ENCODE measurements at places on chromosomes 5 and 9.

DNA sequence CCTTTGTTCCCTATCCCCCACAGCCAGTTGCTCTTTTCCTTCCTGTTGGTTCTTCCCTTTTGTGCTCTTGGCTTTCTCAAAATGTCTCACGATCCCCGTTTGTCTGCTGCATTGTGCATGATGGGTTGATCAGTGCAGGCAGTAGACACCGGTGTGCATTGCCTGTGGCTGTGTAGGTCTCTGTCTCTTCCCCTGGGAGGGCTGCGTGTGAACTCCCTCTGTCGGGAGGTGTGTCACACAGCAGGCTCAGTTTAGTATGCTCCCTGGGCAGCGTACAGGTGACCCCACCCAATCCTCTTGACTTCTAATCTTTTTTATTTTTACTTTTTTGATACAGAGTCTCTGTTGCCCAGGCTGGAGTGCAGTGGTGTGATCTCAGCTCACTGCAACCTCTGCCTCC is 265.3 kb downstream of the FSTL4 start:
- no peak for DNase-seq

DNA sequence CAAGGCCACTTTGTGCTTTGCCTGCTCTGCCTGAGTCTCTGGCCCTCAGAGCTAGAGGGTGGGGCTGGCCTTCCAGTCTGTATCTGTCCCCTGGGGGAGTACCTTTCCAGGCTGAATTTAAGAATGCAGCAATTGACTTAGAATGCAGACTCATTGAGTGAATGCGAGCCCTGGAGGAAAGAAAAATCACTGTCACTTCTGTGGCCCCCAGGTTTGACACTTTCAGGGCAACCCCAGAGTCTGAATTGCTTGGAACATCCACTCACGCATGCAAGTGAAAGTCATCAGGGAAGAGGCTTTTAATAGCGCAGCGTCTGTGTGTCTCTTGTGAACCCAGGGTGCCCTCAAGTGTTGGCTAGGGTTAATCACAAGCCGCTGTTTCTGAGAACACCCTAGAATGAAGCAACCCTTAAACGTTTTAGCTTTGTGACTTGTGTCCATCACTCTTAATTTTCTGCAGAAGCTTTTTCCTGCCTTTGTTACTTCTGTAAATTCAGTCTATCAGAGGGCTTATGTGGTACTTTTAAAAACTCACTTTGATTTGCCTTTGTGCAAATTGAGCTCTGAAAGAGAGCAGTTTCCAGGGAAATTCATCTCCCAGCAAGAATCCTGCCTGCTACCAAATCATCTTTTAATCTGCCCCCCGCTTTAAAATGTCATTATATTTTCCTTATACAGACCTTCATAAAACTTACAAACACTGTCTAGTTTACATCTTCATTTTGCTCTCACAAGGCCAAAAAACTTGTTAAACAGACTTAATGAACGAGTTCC is 146.8 kb upstream of the IQGAP2 start:
- DNase-seq, result peak; percentile 13

- no peak for DNase-seq
These were observed 971 bp downstream of the TMEM267 start for GRCh38 chr5:43482490-43483297.

DNA sequence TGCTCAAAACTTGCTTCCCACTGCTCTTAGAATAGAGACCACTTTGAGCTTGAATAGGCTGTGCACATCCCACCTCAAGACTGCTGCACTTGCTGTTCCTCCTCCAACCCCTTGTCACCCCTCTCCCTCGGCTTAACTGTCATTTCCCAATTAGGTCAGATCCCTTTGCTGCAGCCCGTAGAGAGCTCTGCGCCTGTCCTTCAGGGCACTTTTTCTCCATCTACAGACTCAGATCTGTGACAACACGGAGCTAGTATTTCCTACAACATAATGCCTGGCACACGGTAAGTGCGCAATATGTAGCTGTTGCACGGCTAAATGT is 485 bp upstream of the HABP4 start:
- DNase-seq, result no peak

GRCh38 chr5:114148253-114148652 is 213.6 kb upstream of the KCNN2 start:
- no peak for DNase-seq

DNA sequence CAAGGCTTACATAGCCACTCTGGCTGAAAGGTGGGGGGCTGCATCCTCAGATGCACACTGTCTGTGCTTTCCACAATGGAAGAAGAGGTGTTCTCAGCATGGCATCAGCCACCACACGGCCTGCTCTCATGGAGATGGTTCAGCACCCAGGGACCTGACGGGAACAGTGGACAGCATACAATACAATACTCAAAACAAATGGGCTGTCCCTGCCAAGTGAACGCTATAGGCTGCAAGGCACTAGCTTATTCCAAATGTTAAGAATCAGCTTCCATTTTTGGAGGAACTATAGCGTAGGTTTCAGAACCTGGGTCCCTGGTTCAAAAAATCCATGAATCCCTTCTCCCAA is 77.2 kb downstream of the ZNF608 start:
- DNase-seq, result no peak

DNA sequence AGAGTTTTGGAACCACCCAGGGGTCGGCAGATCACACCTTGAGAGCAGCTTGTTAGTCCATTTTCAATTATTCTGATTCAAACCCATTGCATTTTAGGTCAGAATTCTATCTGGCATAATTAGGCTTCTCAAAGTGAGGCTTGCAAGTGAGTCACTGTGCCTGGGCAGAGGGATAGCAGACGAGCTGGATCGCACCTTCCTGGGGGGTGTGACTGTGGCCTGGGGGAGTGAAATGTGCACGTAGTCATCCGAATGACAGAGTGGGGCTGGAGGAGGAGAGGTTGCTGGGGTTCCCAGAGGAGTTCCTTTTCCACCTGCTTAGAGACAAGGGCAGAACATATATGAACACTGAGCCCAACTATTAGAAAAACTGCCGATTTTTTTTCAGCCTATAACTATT is 31.7 kb downstream of the SPACA9 start:
- no peak for DNase-seq

DNA sequence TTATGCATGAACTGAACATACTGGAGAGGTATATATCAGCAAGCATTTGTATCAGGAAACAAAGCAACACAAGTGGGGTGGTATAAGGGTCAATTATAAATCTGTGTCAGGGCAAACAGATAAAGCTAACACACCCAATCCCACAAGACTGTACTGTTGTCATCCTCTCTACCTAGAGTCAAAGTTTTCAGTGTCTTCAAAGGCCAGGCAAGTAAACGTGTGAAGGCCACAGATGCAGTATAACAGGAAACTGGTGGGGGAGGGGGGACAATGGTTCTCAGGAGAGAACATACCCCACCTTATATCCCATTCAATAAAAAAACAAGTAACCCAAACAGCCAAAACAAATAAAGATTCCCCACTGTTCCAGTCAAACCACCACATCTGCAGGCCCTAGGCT is 22.1 kb downstream of the ELP1 start:
- no peak for DNase-seq

- DNase-seq, result no peak
These were observed 262.9 kb downstream of the AGTPBP1 start for GRCh38 chr9:85478847-85479246.

GRCh38 chr5:50445296-50445949 is 4.3 kb upstream of the EMB start:
- DNase-seq, result no peak

- no peak for DNase-seq
These were observed 668.4 kb upstream of the CCNG1 start for GRCh38 chr5:162769019-162769418.

GRCh38 chr5:52334367-52334766 is 453.3 kb upstream of the ITGA1 start:
- DNase-seq, result no peak

- no peak for DNase-seq
These were observed 30.7 kb upstream of the NR5A1 start for GRCh38 chr9:124537926-124538325.

GRCh38 chr5:133297293-133297692 is 245.5 kb downstream of the HSPA4 start:
- no peak for DNase-seq

DNA sequence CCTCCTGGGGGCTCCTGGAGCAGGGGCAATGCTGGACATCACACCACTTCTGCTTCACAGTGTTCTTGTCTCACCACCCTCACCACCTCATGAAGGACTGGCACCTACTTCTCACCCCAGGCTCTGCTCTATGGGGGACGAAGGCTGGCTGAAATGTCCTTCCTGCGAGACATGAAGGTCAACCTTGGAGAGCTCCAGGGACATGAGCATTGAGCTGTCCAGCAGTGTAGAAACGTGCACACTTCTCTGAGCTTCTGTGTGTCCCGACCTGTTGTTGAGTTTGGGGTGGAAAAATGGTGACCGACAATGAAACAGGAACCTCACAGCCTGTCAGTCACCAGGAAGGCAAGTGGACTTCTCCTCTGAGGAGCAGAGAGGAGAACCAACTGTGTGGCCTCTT is 68.6 kb upstream of the ADAMTS16 start:
- DNase-seq, result no peak

DNA sequence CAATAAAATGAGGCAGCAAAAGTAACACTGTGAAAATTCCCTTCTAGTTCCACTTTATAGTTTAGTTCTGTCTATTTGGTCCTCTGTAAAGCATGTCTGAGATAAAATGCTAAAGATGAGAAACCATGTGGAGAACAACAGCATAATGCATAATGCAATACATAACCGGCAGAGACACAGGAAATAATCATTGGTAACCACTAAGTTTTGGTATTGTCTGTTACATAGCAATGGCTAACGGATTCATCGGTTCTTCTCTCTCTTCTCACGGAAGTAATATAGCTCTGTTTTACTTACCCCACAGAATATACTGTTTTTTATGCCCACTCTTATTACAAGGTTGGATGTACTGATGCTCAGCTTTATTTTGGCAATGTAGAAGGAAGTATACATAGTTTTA is 158.9 kb downstream of the FAM174A start:
- no peak for DNase-seq

- no peak for DNase-seq
These were observed 53.9 kb upstream of the RIC1 start for GRCh38 chr9:5575000-5575399.

GRCh38 chr5:2066373-2066772 is 183.6 kb upstream of the IRX4 start:
- no peak for DNase-seq

- no peak for DNase-seq
These were observed 91.6 kb downstream of the OLFM1 start for GRCh38 chr9:135179041-135179440.

GRCh38 chr5:159244890-159245289 is 18.2 kb upstream of the UBLCP1 start:
- no peak for DNase-seq

DNA sequence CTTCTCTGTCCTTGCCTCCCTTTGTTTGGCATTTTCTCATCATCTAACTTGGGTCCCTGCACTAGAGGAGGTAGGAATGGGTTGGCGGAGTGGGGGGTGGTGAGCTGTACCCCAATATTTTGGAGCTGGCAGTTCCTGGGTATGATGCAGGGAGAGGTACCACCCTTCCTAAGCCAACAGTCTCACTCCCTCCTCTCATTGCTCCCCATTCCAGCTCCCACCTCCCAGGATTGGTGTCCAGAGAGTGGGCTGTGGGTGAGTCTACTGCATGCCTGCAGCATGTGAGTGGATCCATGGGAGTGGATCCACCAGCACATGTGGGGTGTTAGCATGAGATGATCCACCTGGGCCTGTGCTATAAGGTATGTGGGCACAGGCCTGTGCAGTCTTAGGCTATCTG is 22.2 kb upstream of the MYORG start:
- DNase-seq, result no peak

DNA sequence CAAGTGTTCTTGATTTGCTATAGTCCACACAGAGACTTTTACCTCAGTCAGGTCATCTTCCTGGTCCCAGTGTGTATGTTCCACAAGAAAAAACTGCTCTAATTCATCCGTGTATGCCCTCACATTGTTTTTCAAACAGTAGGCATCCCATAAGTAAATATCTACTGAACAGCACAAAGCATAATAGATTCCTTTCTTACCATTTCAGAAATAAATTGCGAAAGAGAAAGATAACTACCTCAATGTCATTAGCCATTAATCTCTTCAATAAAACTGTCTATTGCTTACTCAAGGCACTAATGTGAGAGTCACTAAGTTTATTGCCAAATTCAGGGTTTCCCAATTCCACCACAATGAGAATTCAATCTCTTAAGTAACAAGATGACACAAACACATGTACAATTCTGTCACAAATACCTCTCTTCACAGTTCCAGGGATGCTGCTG is 9.6 kb downstream of the FBXW2 start:
- no peak for DNase-seq

DNA sequence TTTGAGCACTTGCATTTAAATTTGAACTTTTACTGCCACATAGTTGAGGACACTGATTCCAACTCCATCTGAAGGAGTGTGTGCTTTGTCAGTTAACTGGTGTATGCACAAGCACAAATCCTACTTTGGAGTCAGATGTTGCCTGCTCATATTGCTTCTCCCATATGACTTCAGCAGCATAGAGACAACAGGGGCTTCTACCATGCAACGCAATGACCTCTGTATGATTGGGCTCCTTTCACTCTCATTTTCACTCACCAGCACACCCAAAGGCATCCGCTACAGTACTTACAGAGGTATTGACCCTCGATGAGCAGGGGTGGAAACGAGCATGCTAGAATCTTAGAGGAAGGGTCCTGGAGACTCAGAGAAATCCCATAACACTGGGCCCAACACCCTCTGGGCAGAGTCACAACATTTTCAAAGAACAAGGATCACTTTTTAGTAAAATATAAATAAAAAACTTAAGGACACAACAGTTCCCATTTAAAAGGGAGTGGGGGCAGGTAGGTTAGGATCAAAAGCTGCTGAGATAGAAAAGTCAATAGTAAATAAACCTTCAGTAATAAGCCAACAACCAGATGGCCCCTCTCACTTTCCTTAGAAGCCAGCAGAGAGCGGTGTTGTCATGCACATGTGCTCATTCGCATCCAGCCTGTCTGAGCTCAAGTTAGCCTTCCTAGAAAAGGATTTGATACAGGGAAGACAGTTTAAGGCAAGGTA is 203.8 kb downstream of the SNCAIP start:
- DNase-seq, result peak; percentile 57

- no peak for DNase-seq
These were observed 4.4 kb upstream of the GTF3C5 start for GRCh38 chr9:133026426-133026825.

DNA sequence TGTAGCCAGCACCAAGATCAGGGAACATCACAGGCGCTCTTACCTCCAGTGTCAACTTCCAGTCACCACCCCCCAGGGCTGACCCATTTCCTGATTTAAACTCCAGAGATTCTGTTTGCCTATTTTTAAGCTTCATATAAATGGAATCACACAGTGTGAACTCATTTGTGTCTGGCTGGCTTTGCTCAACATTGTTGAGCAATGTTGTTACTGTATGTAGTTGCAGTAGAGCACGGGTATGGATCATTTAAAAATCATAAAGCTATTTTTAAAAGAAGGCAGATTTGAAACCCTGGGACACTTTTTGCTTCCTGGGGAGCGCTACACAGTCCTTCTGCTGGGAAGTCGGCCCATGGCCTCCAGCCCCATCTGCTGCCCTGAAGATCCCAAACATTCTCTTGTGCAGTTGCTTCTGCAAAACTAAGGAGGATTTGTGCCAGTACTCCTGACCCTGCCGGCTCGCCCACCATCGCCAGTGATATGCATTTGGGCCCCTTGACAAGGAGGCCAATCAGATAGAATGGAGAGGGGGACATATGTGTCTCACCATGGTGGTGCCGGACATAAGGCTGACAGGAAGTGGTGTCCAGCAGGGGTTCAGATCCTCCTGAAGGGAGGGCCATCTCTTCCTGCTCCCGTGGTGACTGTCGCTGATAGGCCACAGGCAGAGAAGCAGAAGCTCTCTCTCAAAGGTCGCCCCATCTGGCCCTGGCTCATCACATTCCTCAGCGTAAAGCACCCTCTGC is 13.3 kb downstream of the DCANP1 start:
- DNase-seq, result no peak

GRCh38 chr5:168219515-168220410 is 71.7 kb upstream of the WWC1 start:
- peak; percentile 42 for DNase-seq

Data from AG04450 (cell line).